Neuronal stem cell (in vitro differentiated cells): ENCODE measurements at places on chromosomes 1 and 21.

DNA sequence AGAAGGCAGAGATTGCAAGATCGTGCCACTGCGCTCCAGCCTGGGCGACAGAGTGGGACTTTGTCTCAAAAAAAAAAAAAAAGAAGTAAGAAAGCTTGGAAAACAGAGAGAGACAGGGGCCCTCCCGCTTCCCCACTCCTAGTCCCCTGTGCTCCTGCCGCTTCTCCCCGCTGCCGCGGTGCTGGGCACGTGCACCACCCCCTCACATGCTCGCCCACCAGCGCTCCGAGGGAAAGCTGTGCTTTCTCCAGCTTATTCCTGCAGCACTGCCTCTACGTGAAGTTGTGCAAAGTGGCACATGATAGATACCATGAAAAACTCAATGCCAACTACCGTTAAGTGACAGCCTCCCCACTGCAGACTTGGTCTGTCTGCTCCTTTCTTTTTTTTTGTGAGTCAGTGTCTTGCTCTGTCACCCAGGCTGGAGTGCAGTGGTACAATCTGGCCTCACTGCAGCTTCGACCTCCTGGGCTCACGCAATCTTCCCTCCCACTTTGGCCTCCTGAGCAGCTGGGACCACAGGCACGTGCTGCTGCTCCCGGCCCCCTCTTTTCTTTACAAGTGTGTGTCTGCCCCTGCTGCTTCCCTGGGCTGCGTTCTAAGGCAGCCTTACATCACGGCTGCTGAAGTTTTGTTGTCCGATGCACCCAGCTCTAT, 15.4 kb downstream of the SLX9 start:
- no peak for DNase-seq

DNA sequence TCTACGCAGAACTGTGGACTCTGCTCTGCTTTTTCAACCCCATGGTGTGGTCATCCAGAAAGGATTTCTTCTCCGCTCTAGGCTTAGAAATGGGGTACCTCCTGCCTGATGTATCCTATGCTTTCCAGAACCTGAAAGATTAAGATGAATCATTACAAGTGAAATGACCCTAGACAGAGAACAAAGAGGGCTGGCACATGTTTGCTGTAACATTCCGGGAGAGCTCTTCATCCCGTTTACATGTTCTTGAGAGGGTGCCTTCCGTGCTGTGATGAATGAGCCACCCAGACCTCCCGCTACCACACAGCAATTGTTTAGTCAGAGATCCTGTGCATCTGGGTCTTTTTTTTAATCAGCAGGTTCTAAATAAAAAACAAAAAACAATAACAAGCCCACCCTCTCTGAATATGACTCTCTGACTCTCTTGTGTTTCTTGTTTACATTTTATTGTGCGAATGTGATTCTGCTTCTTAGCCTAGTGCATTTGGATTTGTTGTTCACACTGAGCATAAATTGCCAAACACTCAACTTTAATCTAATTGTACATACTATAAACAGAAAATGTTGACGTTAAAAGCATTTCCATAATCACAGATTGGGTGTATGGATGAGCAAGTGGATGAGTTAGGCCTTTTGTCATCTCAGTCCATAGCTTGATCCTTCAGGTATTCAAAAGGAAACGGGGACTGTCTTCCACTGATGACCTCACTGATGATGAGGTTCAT, 87.1 kb downstream of the GPR88 start:
- no peak for DNase-seq

DNA sequence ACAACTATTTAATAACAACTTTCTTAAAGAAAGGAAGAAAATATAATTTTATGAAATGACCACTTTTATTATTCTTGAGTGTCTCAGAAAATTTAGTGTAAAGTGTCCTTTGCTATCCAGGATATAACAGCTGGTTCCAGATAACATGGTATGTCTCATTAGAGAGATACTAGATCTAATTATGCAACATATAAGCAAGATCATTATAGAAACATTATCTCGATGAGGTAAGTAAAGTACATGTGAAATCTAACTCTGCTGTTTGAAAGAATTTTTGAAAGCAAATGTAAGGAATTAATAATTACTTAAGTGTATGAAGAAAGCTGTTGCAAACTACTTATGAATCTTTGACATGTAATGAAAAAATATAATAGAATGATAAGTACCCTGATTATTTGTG, 887.4 kb upstream of the CXADR start:
- no peak for DNase-seq

DNA sequence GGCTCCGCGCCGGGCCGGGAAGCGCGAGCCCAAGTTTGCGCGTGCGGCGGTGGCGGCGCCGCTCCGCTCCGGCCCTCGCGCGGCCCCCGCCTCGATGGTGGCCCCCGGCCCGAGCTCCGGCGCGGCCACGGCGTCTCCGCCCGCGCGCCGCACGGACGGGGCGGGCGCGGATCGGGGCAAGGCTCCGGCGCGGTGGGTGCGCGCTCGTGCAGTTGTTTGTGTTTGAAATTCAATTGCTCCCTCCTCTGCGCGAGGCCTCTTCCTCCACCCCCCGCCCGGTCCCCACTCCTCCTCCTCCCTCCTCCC, at the start of gene HDGF:
TSS of gene HDGF (minus strand) at position 225 of the 306 bp plus-strand sequence. CDS start 246 bp downstream, outside the sequence.
- no peak for DNase-seq

DNA sequence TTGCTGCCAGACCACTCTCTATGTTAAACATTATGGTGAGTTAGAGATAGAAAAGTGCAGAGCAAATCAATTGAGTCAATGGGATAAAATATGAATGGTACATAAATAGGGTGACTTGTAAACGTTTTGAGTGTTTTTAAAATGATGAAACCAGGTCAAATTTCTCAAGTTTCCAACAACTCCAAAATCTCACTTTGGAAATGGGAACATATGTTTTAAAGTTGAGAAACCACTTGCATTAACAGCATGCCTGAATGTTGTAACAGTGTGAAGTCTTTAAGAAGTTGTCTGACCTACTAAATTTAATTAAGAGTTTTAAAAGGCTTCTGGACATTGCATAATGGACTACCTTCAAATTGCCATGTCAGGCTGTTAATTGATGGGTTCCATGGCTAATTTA, 33.6 kb upstream of the RAVER2 start:
- no peak for DNase-seq

DNA sequence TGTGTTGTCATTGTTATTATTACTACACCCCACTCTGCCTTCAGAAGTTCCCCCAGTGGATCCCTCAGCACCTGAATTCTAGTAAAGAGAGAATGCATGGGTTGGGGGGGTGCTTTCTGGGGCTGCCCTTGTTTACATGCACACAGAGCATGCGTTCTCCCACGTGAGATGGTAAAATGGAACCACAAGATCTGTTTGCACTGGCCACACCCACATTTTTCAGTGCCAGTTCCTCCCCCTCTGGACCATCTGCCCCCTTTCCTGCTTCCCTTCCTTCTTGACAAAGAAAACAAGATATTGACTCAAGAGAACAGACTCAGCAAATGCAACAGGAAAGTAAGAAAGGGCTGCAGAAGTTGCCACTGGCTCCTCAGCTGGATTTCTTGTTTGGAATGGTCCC, 8.9 kb downstream of the SLC6A17 start:
- DNase-seq, result no peak

- no peak for DNase-seq
Measured at GRCh38 chr21:37862536-37862935, 53.7 kb downstream of the KCNJ6 start.

- no peak for DNase-seq
Measured at GRCh38 chr1:17673329-17674072, 81.6 kb upstream of the ACTL8 start.

DNA sequence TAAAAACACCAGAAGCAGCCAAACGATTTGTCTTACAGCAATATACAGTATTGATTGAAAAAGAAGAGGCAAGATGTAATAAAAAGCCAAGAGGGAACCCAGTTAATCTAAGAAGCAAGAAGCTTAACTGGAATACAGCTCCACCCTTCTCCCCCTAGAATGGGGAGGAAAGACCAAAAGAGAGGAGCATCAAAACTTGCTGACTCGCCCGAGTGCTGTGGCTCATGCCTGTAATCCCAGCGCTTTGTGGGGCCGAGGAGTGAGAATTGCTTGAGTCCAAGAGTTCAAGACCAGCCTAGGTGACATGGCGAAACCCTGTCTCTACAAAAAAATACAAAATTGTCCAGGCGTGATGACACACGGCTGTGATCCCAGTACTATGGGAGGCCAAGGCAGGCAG, 32.2 kb downstream of the BRWD1 start:
- DNase-seq, result no peak

DNA sequence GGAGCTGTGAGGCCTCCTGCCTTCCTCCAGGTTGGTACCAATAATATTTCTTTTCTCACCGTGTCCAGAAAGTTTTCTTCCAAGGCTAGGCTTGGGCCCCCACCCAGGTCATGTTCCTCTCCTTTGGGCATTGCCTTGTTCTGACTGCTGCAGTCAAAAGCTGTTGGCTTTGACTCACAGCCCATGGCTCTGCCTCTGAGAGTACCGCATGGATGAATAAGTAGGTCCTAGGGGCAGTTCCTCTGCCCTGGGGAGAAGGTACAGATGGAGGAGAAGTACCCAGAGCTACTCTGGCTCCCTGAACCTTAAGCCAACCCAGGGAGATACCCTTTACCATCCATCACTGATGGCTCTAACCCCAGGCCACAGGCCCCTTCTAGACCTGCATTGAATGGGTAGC, 115.0 kb downstream of the NAV1 start:
- no peak for DNase-seq

GRCh38 chr1:26686795-26687194, 9.0 kb upstream of the ARID1A start:
- DNase-seq, result no peak

DNA sequence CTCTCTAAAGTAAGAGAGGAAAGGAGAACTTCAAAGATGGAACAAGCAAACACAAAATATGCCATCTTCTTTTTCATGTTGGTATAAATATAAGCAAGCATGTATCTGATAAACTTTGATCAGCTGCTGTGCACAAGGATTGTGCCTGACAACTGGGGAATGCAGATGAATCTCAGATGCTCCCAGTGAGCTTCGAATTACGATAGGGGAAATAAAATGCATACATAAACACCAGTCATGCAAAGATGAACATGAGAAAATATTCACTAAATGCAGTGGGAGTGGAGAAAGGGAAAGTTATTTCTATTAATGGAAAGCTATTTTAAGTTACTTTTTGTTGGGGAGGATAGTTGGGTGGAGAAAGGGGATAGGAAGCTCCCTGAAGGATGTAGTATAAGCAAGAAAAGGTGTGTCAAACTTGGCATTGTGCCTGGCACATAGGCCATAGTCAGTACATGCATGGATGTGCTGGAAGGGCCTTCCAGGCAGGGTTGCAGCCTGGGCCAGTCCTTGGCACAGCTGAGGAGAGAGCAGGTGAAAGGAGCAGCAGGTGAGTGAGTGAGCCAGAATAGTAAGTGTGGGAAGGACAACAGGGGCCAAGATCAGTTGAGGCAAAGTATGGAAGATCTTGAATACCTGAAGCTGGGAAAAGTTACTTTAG, 57.8 kb upstream of the PGD start:
- DNase-seq, result no peak
